ENCODE measurements at places on chromosomes 16 and 17.

DNA sequence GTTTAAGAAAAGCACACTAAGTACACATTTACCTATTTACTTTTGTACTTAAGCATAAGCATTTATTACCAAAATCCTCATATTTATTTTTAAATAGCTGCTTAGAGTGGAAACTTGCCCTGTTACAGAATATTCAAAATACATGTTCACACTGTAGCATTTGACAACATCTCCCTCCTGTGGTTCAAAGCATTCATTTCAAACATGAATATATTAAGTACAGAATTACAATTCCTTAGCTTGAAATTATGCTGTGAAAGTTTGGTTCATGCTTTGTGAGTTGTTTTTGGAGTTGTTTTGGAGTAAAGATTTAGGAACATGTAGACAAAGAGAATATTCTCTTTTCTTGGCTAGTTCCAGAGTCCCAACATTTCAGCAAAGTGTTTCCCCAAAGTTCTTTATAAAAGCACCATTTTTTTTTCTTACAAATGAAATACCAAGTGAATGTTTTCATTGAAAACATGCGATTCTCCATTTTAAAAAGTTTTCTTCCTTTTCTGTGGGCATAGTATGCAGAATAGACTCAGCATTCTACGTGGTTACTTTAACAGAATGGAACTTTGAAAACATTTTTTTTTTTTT is 33.2 kb downstream of the TUBD1 start:
- DNase-seq = no peak

GRCh38 chr16:46428108-46429061 is 192.8 kb downstream of the SHCBP1 start:
- DNase-seq = no peak

- DNase-seq = no peak
Observed at GRCh38 chr17:34639706-34640425, 60.5 kb downstream of the TMEM132E start.

DNA sequence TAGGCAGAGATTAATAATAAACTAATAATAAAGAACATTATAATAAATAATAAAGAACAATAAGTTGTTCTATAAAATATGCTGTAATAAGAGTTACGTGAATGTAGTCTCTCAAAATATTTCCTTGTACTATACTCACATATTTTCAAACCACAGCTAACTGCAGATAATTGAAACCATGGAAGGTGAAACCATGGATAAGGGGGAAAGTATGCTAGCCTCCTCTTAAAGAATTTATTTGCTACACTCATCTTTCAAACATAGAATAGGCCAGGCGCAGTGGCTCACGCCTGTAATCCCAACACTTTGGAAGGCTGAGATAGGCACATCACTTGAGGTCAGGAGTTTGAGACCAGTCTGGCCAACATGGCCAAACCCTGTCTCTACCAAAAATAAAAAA is 18.5 kb downstream of the CYTH1 start:
- no peak for DNase-seq

- peak; percentile 29 for DNase-seq
Observed at GRCh38 chr17:2253768-2254406, 49.7 kb downstream of the SMG6 start.

DNA sequence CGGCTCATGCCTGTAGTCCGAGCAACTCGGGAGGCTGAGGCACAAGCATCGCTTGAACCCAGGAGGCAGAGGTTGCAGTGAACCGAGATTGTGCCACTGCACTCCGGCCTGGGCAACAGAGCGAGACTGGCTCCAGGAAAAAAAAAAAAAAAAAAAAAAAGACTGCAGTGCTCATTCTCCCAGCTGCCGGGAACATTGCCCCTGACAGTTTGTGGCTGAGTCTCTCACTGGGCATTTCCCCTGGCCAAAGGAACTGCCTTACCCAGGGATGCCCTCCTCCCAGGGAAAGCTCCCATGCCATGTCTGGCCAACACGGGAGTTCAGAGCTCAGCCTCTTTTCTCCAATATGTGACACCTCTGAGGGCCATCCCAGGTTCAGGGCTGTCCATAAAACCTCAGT is 21.3 kb upstream of the USP10 start:
- no peak for DNase-seq

DNA sequence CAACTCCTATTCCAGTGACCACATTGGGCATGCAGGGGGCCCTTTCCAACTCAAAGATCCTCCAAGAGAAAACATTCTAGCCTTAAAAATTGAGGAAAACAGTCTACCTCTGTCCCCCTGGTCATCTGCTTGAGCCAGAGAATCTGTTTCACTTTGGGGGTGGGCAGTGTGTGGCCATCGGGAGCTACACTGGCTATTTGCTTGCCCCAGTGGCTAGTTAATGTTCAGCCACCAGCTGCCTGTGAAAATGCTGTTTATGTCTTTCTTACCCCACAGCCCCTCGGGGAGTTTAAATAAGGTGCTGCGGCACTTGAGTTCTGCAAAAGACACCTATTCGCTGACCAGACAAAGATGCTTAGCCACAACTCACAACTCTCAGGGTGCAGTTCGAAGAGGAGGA is 43.4 kb downstream of the GNAO1 start:
- no peak for DNase-seq

GRCh38 chr16:78100112-78100467 is 636 bp downstream of the WWOX start:
- DNase-seq = peak; percentile 75

GRCh38 chr17:55769625-55770000 is 18.8 kb downstream of the PCTP start:
- DNase-seq = no peak

DNA sequence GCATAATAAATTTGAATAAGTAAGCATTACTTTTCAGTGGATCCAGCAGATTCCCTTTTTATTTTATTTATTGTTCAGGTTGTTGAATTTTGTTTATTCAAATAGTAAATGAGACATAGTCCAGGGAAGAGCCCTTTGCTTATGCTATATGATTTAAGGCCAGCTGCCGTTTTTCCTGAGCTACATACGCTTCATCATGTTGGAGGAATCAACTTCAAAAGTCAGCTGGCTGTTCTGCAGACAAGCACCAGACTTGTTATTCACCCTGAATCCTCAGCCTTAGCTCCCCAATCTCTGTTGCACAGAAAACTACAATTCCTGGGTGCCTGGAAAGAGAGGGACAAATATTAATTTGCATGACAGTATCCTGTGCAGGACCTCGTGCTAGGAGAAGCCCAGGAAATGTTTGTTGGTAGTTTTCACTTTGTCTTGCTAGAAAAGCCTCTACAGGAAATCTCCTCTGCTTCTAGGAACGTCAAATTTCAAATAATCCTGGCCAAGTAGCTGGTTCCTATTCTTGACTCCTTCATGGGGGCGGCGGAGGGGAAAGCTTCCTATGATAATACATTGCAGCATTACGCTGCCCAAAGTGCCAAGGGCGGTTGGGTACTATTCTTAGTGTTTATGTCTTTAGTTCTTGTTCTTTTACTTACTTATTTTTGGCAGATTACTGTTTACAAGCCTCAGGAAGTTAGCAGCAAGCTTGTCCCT is 101.6 kb downstream of the PRKCA start:
- DNase-seq = no peak

- peak; percentile 73 for DNase-seq
Observed at GRCh38 chr17:81926451-81927151, 934 bp downstream of the MAFG start.

DNA sequence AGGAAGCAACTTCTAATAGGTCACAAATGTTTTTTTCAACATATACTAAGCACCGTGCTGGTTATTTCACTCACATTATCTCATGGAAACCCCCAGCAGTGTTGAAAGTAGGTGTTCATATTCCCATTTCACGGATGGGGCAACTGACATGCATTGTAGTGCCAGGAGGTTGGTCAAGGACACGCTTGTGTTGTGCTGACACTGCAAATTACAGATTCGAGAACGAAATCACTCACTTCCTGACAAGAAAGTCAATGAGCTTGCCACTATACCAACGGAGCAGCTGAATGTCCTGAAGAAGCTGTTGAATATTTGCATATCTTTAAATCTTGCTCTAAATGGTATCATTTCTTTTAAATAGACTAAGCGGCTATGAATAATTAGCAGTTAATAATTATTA is 378.0 kb upstream of the C16orf82 start:
- no peak for DNase-seq

DNA sequence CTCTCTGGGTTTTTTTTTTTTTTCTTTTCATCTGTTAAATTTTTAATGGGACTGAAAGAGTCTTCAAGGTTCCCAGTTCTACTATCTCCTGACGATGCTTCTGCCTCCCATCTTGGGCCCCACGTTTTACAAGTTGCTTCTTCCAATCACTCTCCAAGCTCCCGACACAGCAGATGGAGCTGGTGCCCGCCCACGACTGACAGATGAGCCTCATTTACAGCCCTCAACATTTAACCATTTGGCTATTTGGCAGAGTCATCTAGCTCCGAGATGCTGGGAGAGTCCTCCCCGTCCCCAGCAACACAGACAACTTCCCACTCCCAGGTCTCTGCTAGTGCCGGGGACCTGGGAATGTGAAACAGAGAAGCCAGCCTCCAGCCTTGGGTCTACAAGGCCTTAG is 276.9 kb downstream of the SHISA9 start:
- DNase-seq = no peak

DNA sequence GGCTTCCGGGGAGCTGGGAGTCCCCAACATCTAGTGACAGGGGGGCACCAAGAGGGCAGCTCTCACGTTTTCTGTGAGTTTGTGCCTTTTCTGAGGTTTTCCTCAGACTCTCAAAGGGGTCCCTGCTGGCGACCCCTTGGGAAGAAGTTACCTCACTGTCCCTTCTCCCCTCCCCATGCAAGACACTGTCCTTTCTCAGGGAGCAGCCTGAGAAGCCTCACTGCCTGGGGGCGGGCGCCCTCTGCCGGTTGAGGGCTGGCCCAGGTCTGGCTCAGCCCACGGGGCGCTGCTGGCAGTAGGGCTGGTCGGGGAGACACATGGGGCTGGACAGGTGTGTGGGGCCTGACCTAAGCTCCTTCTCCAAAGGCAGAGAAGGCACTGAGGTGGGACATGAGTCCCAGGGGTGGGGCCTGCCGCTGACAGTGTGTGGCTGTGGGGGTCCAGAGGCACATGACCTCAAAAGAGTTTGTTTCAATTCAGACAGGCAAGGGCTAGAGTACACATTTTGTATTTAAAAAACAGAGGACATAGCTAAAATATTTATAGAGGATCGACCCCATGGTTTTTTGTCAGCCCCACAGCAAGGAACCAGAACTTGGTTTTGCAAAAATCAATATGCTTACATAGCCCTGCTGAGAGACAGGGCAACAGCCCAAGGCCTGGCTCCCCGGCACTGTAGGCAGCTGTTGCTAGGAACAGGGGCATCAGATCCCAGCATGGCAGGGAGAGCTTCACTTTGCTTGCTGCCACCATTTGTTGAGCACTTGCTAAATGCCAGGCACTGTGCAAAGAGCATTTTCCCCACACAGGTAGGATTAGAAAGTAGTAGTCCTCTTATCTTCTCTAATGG is 18.5 kb upstream of the ALDH3A1 start:
- peak; percentile 86 for DNase-seq

- DNase-seq = no peak
Observed at GRCh38 chr16:4463522-4464163, 10.8 kb downstream of the NMRAL1 start.

DNA sequence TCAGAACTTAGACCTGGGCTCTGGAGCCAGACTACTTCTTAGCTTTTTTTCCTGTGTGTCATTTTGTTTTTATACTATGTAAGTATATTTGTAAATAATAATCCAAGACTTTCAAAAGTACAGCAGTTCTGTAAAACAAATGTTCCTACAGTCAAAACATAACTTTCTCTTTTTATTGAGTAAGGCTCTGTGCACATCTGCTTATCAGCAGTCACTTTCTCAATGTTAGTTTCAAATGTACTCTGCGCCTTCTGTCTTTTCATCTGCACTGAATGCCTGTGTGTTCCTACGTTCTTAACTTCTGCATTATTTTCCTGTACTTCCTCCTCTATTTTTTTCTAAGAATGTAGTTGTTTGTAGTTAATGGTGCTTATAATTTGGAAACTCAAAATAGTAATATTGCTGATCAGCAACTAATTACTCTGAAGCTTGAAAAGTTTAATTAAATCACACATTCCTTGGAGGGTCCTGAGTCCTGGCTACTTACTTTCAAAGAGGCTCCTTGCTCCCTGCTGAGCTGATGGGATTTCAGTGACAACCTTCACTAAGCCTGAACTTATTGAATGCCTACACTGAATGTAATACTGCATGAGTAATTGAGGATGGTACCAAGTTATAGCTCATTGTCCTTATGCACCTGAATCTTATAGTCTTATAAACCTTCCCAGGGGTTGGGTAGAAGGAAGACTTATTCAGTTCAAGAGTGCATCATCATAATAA is 329.9 kb downstream of the KCNJ2 start:
- DNase-seq = no peak

DNA sequence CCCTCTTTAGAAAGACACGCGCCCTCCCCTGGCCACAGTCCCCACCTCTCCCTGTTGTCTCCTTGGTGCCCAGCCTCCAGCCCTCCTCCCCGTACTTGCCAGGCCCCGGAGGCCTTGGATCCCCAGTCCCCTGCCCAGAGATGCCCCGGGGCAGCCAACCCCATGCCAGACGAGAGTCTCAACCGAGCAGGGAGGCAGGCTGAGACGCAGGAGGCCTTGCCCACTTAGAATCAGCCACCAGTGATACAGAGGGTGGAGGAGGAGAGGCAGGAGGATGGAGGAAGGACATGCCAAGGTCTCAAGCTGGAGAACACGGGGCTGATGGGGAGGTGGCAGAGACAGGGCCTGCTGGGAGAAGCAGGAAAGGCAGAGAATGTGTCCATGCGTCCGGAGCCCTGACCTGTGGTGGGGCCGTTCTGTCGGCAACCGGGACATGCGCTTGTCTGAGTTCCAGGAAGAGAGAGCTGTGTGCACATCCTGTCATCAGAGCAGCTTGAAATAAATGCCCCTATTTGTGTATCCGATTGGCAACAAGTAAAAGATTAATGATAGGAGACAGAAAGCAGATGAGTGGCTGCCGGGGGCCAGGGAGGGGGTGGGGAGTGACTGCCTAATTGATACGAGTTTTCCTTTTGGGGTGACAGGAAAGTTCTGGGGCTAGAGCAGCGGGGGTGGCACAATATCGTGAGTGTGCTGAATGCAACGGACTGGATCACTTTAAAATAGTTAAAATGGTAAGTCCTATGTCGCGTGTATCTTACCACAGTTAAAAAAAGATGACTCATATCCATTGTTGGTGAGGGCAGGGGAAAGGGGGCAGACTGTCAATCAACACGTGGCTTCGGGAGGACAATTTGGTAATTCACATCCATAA is 44.7 kb upstream of the MEAK7 start:
- DNase-seq = peak; percentile 63

DNA sequence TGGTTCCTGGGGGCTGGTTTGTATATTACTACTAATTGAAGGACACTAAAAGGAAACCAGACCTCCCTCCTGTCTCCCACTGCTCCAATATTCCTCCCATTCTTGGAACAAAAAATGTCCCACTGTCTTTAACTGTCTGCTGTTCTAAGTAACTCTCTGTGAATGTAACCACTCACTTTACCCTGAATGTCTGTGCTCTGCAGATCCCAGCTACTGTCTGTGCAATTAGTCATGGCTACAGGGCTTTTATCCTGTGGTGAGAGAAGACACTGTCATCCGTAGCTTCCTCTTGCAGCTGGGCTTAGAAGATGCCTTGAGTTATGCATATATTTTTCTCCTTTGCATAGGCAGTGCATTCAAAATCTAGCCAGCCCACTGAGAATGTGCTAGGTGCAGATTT is 853.8 kb downstream of the CDH8 start:
- DNase-seq = no peak
